A549 (cell line): ENCODE measurements at places on chromosomes 16 and 17.
A peak's percentile ranks its signal among the peaks of the same experiment; 100 is the strongest.

GRCh38 chr17:13306310-13306962, 288.6 kb upstream of the ELAC2 start:
- DNase-seq, result peak; percentile 34

- DNase-seq, result no peak
Measured at GRCh38 chr17:61233991-61234750, 165.5 kb upstream of the TBX2 start.

DNA sequence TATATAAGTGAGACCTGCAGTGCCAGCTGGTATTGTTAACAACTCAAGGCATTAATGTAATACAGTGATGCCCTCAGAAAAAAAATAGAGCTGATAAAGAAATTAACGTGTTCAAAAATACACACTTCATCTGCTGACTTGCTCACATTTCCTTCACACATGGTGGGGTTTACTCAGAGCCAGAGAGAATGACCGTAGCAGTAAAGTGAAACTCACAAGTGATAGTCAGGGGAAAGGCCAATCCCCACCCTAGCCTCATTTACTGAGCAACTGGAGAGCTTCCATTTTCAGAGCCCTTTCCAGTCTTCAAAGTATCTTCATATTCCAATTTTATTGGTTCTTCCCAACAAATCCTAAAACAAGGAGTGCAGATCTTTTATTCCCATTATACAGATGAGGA, 74.0 kb upstream of the HLF start:
- no peak for DNase-seq

DNA sequence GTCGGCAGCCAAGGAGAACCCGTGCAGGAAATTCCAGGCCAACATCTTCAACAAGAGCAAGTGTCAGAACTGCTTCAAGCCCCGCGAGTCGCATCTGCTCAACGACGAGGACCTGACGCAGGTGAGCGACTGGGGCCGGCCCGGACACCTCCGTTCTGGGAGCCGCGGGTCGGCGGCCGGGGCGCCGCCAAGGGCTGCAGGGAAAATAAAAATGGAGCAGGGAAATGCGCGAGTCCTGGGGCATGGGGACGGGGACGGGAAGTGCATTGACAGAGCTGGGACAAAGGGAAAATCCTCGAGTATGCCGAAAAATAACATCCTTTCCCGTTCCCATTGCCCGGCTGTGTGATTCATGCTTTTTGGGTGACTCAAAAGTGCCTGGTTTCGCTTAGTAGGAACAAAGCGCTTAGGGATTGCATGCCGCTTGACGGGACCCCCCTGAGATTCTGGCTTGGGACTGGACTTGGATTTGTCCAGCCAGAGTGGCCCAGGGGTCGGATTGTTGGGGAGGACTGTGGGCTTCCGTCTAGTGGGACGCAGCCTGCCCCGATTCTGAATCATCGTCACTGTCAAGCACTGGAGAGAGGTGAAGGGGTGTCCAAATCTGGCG, 699 bp downstream of the MPRIP start:
- no peak for DNase-seq

DNA sequence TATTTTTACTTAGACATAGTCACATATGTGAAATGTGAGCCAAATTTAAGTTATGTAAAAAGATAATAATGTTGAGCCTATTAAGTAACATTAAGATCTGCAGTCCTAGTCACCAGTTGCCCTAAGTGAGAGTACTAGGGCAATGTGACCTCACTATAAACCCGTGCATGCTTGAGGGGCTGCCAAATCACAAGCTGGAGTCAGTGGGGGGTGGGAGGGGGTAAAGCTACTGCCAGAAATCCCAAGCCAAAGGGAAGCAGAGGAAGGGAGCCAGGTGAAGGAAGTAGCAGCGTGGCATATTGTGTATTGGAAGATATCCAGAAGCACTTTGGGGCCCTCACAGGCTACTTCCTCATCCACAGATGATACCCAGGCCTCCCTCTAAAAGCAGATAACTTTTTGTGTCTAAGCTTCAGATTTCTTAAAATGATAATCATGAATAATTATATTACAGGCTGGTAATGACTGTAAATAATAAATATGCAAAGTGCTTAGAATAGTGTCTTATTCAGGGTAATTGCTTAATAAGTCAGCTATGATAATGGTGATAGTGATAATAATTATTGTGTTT, 134.1 kb downstream of the CA10 start:
- no peak for DNase-seq

DNA sequence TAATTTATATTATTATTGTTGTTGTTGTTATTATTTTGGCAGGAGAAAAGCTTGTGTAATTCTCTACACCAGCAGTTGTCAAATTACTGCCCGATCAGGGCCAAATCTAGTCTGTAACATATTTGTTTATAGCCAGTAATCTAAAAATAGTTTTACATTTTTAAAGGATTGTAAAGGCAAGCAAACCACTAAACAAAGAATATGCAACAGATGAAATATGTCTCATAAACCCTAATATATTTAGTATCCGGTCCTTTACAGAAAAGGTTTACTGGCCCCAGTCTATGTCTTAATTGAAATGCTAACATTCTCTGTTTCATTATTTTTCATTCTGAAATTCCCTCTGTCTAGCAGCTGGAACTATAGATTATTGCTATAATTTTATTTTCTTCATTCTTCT, 709.5 kb downstream of the KCNJ2 start:
- DNase-seq, result no peak

DNA sequence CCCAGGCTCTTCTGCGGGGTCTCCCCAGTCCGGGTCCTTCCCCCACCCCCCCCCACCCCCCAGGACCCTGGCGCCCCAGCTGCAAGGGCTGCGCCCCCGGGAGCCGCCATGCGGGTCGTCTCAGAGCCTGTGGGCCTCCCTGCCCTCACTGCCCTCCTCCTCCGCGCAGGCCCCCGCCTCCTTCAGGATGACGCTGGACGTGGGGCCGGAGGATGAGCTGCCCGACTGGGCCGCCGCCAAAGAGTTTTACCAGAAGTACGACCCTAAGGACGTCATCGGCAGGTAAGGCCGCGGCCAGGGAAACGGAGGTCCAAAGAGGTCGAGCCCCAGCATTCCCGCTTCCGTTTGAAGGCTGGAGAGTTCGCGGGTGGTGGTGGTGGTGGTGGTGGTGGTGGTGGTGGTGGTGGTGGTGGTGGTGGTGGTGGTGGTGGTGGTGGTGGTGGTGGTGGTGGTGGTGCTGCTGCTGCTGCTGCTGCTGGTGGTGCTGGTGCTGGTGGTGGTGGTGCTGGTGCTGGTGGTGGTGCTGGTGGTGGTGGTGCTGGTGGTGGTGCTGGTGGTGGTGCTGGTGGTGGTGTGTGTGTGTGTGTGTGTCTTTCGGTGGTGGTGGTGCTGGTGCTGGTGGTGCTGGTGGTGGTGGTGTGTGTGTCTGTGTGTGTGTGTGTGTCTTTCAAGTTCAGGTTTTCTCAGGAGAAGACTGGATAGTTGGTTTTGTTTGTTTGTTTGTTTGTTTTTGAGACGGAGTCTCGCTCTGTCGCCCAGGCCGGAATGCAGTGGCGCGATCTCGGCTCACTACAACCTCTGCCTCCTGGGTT, 615 bp downstream of the PHKG2 start:
- peak; percentile 35 for DNase-seq

DNA sequence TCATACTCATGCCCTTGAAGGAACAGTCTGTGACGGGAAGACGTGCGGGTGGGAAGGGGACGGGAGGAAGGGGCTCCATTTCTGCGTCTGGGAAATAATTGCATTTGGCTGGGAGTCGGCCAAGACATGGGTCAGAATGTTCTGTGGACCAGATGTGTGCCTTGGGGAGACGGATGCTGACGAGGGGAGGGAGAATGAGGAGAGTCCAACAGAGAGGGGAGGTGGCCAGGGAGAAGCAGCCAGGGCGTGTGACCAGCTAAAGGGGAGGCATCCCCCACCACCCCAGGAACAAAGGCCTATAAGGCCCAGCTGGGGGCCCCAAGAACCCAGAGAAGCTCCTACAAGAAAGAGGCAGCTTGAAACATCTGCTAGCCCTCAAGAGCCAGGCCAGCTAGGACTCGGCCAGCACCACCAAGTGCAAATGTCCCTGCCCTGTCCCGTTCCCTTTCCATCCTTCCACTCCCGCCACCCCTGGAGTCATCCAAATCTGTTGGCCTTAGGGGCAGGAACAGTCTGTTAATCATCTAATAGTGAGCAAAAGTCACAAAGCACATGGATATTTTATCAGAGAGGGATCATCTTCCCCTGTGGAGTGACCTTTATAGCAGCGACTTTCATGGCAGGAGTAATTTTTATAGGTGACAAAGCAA, 42.5 kb upstream of the BCO1 start:
- DNase-seq, result no peak

DNA sequence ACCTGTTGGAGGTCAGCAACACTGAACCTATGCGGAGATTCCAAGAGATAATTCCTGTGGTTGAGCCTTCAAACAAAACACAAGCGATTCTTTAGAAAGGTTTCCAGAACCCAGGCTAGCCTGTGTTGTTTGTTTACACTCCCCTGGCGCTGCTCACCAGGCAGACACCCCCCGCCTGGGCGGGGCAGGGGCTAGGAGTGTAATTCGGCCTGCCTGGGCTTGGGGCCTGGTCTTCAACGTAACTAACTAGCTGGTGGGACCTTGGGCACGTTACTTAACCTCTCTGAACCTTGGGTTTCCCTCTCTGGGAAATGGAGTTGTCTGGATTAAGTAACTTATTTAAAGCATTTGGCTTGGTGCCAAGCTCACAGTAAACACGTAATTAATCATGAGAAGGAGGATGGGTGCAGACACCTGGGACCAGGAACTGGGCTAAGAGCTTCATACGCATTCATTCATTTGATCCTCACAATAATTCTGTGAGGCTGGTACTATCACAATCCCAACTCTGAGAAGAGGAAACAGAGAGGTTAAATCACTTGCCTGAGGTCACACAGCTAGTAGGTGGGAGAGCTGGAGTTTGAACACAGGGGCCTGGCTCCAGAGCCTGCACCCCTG, 7.6 kb upstream of the ARHGAP27 start:
- DNase-seq, result no peak

DNA sequence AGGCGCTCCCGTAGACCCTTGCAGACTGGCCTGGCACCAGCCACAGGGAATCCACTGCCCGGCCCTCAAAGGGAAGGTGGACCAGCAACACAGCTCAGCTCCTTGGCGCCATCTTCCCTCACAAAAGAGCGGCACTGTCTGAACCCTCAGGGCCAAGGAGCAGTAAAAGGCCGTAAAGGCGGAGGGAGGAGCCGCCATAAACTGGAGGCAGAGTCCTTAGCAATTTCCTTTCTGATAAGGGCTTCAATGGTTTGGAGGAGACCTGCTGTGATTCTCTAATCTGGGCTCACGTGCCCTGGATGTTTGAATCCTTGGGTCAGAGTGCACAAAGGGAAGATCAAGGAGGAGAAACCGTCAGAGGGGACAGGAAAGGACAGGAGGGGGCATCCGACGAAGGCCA, 15.5 kb upstream of the AXIN2 start:
- no peak for DNase-seq

DNA sequence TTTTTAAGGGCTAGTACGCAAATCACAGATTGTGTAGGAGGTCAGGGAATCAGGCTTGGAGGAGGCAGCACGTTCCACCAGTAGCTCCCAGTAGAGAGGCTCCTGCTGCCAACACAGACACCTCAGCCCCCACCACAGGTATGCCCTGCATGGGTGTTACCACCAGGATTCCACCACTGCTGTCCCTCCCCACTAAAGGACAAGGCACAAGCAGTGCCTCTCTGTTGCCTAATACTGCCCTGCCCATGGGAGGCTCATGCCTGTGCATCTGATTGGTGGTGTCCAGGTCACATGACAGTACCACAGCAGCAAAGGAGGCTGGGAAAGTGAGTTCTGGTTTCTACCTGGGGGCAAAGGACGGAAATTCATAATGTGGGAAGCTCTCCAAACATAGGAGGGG, 33.6 kb upstream of the CACNG4 start:
- no peak for DNase-seq

GRCh38 chr17:58268326-58268725, 12.4 kb downstream of the MPO start:
- no peak for DNase-seq

- no peak for DNase-seq
Measured at GRCh38 chr17:50188921-50189549, 12.4 kb downstream of the COL1A1 start.

- no peak for DNase-seq
Measured at GRCh38 chr16:69325784-69326171, 4.6 kb downstream of the PDF start.

- DNase-seq, result no peak
Measured at GRCh38 chr16:49459953-49460735, 86.5 kb downstream of the C16orf78 start.

DNA sequence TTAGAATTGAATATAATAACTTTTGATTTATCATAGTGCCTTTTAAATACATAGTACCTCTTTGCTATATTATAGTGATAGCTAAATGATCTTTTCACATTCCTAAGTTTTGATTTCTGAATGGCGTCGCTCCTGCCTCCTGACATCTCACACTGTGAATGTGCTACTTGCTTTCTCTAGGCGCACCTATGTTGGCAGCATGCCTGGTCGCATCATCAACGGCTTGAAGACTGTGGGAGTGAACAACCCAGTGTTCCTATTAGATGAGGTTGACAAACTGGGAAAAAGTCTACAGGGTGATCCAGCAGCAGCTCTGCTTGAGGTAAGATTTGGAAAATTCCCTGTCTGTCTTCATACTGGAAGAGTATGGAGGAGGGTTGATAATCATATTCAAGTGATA, 29.8 kb upstream of the ABCC11 start:
- DNase-seq, result no peak

- DNase-seq, result peak; percentile 89
Measured at GRCh38 chr16:57485916-57486857, at the start of gene DOK4. Gene DOK4 (minus strand): TSS chr16:57486493. CDS start chr16:57479507, 6,986 bp downstream.

DNA sequence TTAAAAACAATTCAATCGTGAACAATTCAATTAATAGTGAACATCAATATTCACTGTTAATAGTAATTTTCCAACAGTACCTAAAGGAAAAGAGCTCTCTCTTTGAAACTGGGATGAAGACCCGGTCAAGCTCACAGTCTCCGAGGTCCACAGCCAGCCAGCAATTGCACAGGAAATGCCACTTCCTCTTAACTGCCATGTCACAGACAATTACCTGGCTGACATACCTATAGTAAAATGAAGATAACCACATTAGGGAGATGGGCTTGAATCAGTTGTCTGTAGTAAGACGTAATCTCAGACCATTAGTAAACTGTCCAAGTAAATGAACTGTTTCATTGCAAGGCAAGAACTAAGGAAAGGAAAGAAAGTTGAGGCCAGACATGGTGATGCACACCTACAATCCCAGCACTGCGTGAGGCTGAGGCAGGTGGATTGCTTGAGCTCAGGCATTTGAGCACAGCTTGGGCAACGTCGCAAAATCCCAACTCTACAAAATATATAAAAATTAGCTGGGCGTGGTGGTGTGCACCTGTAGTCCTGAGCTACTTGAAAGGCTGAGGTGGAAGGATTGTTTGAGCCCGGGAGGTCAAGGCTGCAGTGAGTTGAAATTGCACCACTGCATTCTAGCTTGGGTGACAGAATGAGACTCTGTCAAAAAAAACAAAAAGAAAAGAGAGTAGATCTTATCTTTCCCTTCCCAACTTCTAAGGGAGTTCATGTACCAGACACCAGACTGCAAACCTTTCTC, 36.9 kb downstream of the PKD1L3 start:
- no peak for DNase-seq
